ENCODE measurements at places on chromosomes 1 and 21.

DNA sequence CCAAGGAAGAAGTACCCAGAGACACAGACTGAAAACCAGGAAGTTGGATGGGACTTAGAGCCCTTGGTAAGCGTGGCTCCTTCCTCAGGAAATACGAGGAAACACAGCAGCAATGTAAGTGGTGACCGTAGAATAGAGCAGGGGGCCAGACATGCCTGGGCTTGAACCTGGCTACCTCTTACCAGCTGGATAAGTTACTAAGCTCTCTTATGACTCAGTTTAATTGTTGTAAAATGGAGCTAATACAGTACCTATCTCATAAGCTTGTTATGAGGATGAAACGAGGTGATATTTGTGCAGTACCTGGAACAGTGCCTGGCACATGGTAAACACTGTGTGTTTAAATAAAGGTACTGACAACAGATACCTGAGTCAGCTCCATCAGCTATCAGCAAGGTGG lies 19.2 kb downstream of the EBNA1BP2 start:
- DNase-seq: no peak

- DNase-seq: no peak
Observed at GRCh38 chr21:39938086-39938625, 70.9 kb downstream of the PCP4 start.

DNA sequence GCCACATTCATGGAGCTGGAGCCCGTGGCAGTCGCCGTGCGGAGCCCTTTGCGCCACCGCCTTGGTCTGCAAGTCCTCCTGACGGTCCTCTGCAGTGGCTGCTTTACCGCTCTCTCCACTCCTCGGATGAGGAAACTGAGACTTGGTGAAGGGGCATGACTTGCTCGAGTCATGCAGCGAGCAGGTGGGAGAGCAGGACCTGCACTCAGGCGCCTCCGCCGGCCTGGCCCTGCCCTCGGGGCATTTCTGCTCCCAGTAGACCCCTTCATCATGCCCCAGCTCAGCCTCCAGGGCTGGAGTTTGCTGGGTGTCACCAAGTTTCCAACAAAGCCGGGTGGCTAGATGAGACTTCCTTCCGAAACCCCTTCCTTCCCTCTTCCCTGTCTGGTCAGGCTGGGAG lies 100.0 kb upstream of the TARDBP start:
- no peak for DNase-seq

DNA sequence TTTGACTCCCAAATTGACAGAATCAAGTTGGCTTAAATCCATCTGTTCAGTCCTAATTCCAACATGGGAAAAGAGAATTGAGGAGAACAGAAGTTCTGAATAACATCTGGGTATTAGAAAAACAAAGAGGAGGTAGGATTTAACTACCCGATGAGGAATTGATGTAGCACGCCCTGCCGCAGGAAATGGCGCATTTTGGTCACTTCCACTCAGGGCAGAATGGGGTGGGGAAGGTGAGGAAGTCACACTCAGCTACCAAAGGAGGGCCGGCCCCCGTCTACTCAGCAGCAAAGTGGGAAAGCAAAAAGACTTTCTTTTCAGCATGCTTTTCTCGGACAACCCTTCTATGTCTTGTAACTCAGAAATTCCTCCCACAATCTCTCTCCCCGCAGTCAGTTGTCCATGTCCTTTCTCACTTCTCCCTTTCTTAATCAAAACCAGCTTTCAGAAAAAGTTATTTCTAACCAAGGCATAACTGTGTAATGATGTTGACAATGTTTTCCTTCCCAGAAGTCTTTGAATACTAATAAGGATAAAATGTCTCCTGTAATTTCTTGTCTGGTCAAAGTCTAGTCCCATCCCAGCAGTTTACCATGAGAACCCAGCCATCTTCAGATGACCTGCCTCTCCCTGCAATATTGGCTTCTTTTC lies 60.5 kb upstream of the SIPA1L2 start:
- DNase-seq: no peak

DNA sequence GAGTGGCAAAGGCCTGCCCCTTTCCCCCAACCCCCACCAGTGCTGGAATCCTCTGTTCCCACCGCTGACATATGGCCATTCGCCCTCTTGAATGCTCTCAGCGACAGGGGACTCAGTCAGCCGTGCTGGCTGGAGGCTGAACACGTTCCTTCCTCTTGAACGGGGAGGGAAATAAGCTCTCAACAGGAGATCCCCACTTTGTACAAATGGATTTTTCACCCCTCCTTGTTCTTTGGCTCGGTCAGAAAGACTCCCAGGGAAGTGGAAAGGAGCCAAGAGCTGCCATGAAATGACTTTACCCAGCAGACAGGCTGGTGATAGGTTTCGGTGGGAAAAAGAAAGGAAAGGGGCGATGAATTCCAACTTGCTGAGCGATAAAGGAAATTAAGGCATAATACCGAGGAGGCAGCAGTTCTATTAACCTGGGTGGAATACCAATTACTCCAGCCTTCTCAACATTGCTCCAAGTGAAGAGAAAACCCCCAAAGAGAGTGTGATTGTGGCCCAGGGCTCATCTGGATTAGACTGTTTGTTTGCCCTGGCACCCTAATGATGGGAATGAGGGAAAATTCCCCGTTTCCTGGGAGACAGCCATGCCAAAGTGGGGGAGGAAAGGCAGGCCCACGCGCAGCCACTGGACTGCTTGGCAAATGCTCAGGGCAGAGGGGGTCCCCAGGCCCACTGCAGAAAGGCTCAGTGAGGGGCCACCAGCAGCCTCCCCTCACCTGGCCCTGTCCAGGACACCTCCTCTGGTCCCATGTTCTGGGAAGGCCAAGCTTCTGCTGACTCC lies 23.9 kb downstream of the LRP8 start:
- no peak for DNase-seq

GRCh38 chr1:107942814-107943213 lies 22.2 kb downstream of the VAV3 start:
- no peak for DNase-seq

DNA sequence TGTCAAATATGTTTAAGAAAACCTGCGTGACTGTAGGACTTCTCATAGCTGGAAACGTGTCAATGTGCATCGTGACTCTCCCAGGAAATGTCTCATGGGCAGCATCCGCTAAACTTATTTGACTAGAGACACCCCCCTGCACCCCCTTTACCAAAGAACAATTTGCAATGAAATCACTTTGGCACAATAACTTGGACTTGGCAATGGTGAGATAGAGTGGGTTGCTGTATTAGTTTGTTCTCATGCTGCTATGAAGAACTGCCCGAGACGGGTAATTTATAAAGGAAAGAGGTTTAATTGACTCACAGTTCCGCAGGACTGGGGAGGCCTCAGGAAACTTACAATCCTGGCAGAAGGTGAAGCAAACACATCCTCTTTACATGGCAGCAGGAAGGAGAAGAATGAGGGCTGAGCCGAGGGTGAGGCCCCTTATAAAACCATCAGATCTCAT lies 13.8 kb downstream of the CLDN14 start:
- no peak for DNase-seq

DNA sequence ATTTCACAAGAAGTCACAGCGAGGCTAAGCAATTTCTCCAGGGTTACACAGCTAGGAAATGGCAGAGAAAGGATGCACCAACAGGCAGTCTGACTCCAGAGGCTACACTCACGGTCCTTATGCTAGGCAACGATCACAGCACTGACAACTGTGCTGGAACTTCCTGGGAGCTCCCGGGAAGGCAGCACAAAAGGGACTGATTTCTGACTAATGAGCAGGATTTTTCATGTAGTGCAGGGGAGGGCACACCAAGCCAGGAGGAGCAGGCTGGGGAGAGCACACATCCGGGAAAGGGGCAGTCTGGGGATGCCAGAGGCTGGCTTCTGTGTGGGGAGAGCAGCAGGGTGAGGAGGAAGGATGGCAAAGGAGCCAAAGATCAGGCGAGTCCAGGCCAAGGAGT lies 486.7 kb downstream of the OMA1 start:
- no peak for DNase-seq

- no peak for DNase-seq
Observed at GRCh38 chr1:66685670-66686069, 66.6 kb upstream of the DYNLT5 start.

GRCh38 chr1:50488356-50488755 lies 65.1 kb upstream of the DMRTA2 start:
- DNase-seq: no peak

DNA sequence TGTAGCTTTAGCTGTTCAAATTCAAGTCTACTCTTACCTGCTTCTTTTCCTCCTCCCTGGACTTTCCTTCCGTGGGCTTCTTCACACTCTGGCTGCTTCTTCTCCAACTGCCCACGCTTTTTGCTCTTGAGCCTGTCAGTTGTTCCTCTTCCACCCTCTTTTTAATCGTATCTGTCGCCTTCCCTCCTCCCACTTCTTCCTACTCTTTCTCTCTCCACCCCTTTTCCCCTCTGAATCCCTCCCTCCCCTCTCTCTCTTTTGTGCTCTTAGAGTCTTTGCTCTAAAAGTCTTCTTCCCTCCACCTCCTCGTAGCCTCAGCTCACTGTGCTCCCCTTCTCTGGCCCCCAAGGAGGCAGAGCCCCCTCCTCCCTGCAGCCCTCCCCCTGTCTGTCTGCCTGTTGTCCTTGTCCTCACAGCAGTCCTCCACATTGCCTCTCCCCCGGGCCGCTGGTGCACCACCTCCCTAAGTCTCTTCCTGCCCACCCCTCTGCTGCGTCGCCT lies 12.9 kb upstream of the GJA5 start:
- no peak for DNase-seq

- DNase-seq: no peak
Observed at GRCh38 chr1:92995441-92996430, 34.5 kb upstream of the DIPK1A start.

GRCh38 chr21:35768187-35768586 lies 292.1 kb downstream of the SETD4 start:
- DNase-seq: no peak

- DNase-seq: no peak
Observed at GRCh38 chr21:41387042-41387819, 25.4 kb downstream of the MX2 start.

GRCh38 chr1:10604966-10605365 lies 130.2 kb downstream of the PEX14 start:
- DNase-seq: no peak

DNA sequence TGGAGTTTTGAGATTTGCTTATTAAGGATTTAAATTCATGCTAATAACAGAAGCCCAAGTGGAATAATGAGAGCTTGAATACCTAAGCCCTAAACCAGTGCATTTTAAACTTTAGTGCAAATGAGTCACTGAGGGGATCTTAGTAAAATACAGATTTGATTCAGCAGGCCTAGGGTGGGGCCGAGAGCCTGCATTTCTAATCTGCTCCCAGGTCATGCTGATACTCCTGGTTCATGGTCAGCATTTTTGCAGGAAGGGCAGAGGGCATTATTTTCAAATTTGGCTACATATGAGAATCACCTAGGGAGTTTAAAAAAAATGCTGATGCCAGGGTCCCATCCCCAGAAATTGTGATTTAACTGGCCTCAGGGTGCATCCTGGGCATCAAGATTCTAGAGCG lies 39.3 kb downstream of the DNTTIP2 start:
- no peak for DNase-seq

DNA sequence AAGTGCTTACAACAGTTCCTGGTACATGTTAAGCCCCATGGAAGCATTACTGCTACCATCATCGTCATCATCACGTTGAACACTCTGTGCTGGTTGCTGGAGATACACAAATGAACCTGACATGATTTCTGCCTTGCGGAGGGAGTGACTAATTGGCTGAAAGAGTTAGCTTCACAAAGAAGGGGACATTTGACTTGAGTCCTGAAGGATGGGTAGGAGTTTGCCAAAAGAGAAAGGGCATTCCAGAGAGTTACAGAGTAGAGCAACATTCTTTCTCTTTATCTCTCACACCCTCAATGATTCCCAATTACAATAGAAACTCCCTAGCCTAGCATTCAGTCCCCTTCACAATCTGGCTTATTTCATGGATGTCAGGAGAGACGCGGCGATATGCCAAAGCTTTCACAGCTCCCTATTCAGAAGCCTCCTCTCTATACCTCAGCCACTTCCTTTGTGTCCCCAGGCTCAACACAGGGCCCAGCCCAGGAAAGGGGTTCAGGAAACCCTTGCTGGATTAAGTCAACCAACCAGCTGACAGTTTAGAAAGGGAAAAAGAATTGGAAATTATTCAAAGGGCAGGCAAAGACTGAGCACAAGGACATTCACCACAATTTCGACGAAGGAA lies 38.0 kb downstream of the SLC1A7 start:
- no peak for DNase-seq

DNA sequence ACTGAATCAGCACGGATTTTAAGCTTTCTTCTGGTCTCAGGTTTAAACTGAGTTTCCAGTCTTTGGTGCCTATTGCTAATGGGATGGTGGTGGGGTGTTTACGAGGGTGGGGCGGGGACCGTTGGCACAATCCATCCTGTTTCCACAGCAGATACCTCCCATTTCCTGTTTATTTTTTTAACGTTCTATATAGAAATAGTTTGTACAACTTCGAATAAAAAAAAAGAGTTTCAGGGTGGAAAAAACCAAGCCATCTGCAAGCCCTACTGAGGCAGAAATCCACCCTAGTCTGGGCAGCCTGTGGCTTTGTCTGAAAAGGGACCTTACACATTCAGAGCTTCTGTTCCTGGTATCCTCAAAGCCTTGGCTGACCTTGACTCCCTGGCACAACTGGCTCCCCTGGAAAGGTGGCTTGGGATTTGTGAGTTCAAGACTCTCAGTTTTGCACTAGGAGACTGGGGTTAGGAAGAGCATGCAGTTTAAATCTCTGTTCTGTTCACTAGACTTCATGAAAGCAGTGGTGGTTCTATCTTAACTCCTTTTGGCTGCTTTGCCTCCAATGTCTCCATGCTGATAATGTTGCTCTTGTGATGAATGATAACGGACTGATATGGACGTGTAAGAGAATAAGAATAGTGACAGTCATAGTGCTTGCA lies 46.7 kb downstream of the VANGL2 start:
- DNase-seq: no peak

- no peak for DNase-seq
Observed at GRCh38 chr1:58905126-58905490, 121.3 kb upstream of the JUN start.

GRCh38 chr1:221059506-221059905 lies 180.3 kb downstream of the HLX start:
- no peak for DNase-seq

GRCh38 chr1:14136152-14136763 lies 436.3 kb downstream of the PRDM2 start:
- no peak for DNase-seq

DNA sequence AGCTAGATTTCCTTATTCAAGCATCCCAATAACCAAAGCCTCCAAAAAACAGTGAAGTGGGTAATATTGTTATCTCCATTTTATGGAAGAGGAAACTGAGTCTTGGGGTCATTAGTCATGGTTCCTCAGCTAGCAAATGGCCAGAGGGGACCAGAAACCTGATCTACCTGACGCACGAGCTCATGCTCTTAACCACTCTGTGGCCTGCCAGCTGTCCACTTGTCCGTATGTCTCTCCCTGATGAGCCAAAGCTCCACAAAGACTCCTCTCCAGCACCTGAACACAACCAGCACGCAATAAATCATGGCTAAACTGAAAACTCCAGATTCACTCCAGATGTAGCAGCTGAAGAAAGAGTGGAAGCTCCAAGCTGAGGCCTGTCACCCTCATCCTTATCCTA lies 5.8 kb downstream of the CAPN8 start:
- DNase-seq: no peak

DNA sequence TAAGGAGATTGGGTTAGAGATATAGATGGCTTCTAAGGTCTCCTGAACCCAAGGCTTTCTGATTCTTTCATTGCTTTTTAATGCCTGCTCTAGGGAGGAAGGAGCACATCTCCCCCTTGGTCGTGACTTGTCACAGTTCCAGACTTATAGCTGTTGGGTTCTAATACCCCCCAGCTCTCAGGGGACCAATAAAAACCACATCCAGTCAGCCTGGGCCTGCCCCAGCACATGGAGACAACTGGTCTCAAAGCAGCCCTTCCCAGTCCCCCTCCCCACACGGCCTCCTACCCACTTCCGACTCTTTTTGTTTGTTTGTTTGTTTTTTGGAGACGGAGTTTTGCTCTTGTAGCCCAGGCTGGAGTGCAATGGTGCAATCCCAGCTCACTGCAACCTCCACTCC lies 23.3 kb downstream of the QSOX1 start:
- no peak for DNase-seq

All from cortex of kidney (tissue), 1 donor.